Activated CD4-positive, alpha-beta T cell treated with anti-CD3 and anti-CD28 coated beads, Interleukin-2, amount 10 ng/mL, durations not matched to agents 24 days and 14 days (primary cell): ENCODE measurements at places on chromosomes 6 and 20. TPM values are rescaled to one million over a fixed set of nuclear protein-coding genes. Genes with fewer than 3 reads are reported as not detected.

The CLDN20 gene
- total RNA-seq: 0.21 TPM in 1 of 2 replicates, not detected in the other

The ISM1 gene
- 5.3 and 5.4 TPM in 2 replicates for total RNA-seq

The DDX43 gene
- 0.26 and 0.69 TPM in 2 replicates for total RNA-seq

The DLL1 gene
- 0.17 TPM in 1 of 2 replicates, not detected in the other for total RNA-seq

The PPP1R3G gene
- total RNA-seq: 0.05 TPM in 2 replicates

The SOX18 gene
- 0.84 and 0.92 TPM in 2 replicates for total RNA-seq

DNA sequence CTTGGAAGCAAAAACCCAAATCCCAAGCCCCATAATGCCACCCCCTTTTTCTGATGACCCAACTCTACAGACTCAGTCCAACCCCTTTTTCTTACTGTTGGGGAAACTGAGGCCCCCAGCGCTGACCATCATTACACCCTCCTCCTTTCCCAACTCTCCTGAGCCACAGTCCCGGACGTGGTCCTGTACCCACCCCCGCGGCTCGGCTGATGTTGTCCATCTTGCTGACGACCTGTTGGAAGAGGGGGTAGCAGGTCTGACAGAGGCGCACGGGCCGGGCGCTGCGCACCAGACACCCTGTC, 533 bp downstream of the OSTM1 start:
- H3K4me3 ChIP-seq: peak overlapping the region; percentile 81
- peaks cover 6% of the 10 kb centered on the region for H3K36me3 ChIP-seq
- H3K27ac ChIP-seq: peak overlapping the region; percentile 66
- peaks cover 16% of the 10 kb centered on the region for H3K27me3 ChIP-seq

- peaks cover 6% of the 10 kb centered on the region for H3K27me3 ChIP-seq
- no peak overlapping the region for H3K27ac ChIP-seq
- no peak overlapping the region for H3K4me3 ChIP-seq
- H3K4me1 ChIP-seq: no peaks in the 10 kb centered on the region
Measured at GRCh38 chr6:20038410-20039204, 173.7 kb downstream of the MBOAT1 start.

DNA sequence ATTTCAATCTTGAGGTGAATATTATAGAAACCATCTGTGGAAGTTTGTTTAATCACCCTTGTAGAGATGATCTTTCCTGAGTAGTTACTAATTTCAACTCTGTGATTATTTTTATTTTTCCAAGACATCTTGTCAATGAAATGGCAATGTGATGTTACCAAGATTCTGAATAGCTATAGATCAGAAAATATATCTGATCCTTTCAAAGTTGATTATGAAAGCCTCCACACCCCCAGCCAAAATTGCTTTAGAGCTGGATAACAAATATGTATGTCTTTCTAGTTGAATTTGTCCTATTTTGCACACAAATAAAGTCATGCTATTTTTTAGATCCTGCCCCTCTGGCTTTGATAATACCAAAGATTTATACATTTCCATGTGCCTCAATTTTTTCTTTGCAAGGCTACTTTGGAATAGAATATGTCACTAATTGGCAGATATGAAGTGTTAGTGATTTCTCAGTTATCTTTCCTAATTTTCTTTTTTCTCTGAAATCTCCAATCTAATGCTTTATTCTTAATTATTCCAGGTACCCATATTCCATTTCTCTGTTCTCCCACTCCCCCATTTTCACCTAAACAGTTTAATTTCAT, 5.0 kb downstream of the SIM1 start:
- no peak overlapping the region for H3K27ac ChIP-seq
- H3K27me3 ChIP-seq: peaks cover 88% of the 10 kb centered on the region
- H3K36me3 ChIP-seq: peaks cover 14% of the 10 kb centered on the region
- peaks cover 12% of the 10 kb centered on the region for H3K4me1 ChIP-seq
- no peak for DNase-seq

DNA sequence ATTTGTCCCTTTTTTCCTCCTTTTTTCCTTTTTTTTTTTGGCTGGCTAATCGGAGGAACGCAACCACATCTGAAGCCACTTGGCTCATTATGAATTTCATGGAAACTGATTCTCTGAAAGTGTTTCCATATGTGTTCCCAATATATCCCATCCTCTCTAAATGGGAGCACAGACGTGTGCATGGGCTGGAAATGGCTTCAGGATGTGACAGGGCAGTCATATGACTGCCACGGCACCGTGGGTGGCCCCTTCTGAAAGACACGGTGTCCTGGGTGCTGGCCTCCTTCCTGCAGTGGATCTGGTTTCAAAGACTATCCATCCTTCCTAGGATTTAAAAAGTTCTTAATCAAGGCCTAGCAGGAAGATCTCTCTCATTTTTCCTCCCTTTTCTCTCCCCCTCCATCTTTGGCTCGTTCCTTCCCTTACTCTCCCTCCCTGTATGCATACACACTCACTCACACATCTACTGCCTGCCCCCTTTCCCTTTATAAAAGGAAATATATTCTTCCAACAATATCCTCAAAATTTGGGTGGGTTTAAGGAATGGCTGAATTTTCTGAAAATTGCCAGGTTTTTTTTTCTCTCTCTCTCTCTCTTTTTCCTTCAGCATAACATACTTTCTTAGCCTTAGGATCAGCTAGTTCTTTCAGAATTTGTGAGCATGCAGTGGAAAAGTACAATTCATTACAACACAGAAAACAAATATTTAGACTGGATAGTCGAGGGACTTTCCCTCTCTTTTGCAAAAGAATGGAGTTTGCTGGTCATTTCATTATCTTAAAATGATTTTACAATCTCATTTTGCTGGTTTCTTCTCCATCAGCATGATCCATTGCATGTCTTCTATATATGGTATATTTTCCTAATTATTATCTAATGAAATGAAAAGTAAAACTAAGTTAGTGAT, 161.2 kb upstream of the SUPT3H start:
- no peak for DNase-seq
- peaks cover 23% of the 10 kb centered on the region for H3K4me1 ChIP-seq
- H3K27me3 ChIP-seq: no peaks in the 10 kb centered on the region
- H3K27ac ChIP-seq: no peak overlapping the region
- peaks cover 34% of the 10 kb centered on the region for H3K36me3 ChIP-seq
- no peak overlapping the region for H3K4me3 ChIP-seq

- H3K36me3 ChIP-seq: no peaks in the 10 kb centered on the region
- no peak for DNase-seq
- H3K27ac ChIP-seq: no peak overlapping the region
- no peak overlapping the region for H3K4me3 ChIP-seq
- no peaks in the 10 kb centered on the region for H3K4me1 ChIP-seq
Measured at GRCh38 chr6:126907312-126907711, 211.2 kb upstream of the RSPO3 start.

DNA sequence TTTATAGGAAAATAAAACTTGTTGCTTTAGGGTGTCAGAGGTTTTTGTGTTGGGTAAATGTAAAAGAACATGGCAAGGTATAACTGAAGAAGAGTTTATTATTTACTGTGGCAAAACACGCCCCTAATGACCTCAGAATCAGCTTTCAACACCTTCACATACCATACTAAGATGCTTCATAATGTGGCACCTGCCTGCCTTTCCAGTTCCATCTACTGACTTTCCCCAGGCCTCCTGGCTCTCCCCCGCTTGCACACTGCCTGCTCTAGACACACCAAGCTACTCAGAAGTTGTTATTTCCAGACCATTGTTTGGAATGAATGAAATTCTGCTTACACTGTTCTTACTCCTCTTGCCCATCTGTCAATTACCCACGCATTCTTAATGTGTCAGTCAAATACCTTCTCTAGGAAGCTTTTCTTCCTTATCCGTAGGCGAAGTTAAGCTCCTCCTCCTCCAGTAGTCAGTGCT, 1.8 kb downstream of the TIAM2 start:
- peak overlapping the region; percentile 67 for H3K4me3 ChIP-seq
- peaks cover 15% of the 10 kb centered on the region for H3K4me1 ChIP-seq
- no peak for DNase-seq

GRCh38 chr6:53506872-53507271, 38.0 kb downstream of the GCLC start:
- no peaks in the 10 kb centered on the region for H3K27me3 ChIP-seq
- peaks cover 31% of the 10 kb centered on the region for H3K36me3 ChIP-seq
- no peak for DNase-seq
- peaks cover 2% of the 10 kb centered on the region for H3K4me1 ChIP-seq
- no peak overlapping the region for H3K4me3 ChIP-seq

DNA sequence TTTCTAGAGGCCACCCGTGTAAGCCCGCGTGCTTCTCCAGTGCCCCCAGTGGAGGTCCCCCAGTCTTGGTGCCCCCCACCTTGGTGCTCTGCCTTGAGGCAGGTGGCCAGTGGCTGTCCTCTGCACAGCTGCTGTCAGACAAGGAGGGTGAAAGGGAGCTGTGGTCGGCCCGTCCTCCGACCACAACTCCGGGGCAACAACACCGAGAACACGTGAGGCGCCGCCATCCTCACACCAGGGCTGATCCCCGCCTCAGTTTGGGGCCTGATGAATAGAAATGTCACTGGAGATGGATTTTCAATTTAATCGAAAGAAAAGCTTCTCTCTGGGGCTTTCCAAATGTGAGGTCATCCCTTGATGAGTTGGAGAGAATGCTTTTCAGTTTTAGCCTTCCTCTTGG, 304.6 kb downstream of the CDH4 start:
- DNase-seq: no peak
- H3K4me3 ChIP-seq: no peak overlapping the region
- H3K36me3 ChIP-seq: no peaks in the 10 kb centered on the region
- H3K27ac ChIP-seq: no peak overlapping the region
- no peaks in the 10 kb centered on the region for H3K4me1 ChIP-seq
- H3K27me3 ChIP-seq: no peaks in the 10 kb centered on the region

DNA sequence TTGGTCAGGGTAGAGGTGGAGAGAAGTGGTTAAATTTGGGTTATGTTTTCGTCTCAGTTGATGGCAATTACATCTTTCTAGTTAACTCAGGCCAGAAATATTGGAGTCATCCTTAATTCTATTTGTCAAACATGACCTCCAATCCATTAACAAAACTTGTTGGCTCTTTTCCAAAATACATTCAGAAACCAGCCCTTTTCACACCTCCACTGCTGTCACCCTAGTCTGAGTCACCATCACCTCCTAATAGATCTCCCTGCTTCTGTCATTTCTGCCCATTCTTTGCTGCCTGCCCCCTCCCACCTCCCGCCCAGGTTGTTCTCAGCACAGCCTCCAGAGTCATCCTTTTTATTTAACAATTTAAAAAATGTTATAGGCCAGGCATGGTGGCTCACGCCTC, 3.0 kb upstream of the ABCF1 start:
- H3K4me3 ChIP-seq: no peak overlapping the region
- no peak for DNase-seq
- H3K27me3 ChIP-seq: no peaks in the 10 kb centered on the region
- H3K36me3 ChIP-seq: peaks cover 27% of the 10 kb centered on the region

GRCh38 chr6:168948990-168949531, 304.6 kb downstream of the THBS2 start:
- no peaks in the 10 kb centered on the region for H3K36me3 ChIP-seq
- peaks cover 18% of the 10 kb centered on the region for H3K27me3 ChIP-seq
- DNase-seq: no peak

- H3K4me1 ChIP-seq: peaks cover 2% of the 10 kb centered on the region
- H3K36me3 ChIP-seq: peaks cover 19% of the 10 kb centered on the region
- DNase-seq: no peak
Measured at GRCh38 chr20:53258741-53259140, 286.6 kb downstream of the TSHZ2 start.

- no peak overlapping the region for H3K4me3 ChIP-seq
- H3K4me1 ChIP-seq: peaks cover 49% of the 10 kb centered on the region
- no peaks in the 10 kb centered on the region for H3K36me3 ChIP-seq
Measured at GRCh38 chr20:50380697-50381040, 129.5 kb upstream of the PTPN1 start.

DNA sequence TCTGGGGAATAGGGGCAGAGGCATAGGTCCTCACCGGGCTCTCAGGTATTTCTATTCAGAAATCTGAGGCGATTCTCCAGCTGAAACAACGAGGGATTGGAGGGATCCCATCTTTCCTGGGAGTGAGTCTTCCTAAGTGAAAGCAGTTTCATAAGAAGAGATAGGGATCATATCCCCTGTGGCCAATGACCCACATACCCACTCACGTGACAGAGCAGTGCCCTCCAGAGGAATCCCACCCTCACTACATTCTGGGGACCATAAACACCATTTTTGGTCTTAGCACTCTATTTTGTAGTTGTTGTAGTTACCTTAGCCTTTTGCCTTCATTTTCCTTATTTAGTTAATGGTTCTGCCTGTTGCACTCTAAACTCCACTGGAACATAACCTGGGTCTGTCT, 121.1 kb downstream of the GPR63 start:
- H3K27ac ChIP-seq: no peak overlapping the region
- H3K27me3 ChIP-seq: peaks cover 1% of the 10 kb centered on the region
- DNase-seq: no peak
- H3K36me3 ChIP-seq: no peaks in the 10 kb centered on the region

- H3K4me1 ChIP-seq: peaks cover 19% of the 10 kb centered on the region
- no peaks in the 10 kb centered on the region for H3K36me3 ChIP-seq
- peak overlapping the region; percentile 25 for H3K27ac ChIP-seq
- no peak for DNase-seq
- peaks cover 77% of the 10 kb centered on the region for H3K27me3 ChIP-seq
- H3K4me3 ChIP-seq: peak overlapping the region; percentile 96
Measured at GRCh38 chr6:128518434-128519131, 1.8 kb downstream of the PTPRK start.

DNA sequence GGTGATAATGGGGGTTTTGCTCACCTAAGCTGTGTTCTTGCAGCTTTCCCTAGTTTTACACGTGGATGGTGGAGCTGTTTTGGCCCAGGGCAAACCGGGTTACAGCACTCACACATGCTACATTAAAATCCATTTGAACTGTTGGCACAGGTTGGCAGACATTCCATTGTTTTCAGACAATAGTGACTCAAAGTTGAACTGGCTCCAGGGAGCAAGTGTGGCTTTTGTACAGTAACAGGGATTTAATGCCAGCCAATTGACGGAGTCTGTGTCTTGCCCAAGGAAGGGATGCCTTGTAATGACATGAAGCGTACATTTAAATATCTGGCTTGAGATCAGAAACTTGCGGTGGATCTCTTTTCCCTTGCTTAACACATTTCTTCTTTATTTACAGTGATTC, 183.1 kb downstream of the DTNBP1 start:
- no peak for DNase-seq
- peaks cover 36% of the 10 kb centered on the region for H3K4me1 ChIP-seq
- no peak overlapping the region for H3K27ac ChIP-seq
- H3K27me3 ChIP-seq: no peaks in the 10 kb centered on the region

DNA sequence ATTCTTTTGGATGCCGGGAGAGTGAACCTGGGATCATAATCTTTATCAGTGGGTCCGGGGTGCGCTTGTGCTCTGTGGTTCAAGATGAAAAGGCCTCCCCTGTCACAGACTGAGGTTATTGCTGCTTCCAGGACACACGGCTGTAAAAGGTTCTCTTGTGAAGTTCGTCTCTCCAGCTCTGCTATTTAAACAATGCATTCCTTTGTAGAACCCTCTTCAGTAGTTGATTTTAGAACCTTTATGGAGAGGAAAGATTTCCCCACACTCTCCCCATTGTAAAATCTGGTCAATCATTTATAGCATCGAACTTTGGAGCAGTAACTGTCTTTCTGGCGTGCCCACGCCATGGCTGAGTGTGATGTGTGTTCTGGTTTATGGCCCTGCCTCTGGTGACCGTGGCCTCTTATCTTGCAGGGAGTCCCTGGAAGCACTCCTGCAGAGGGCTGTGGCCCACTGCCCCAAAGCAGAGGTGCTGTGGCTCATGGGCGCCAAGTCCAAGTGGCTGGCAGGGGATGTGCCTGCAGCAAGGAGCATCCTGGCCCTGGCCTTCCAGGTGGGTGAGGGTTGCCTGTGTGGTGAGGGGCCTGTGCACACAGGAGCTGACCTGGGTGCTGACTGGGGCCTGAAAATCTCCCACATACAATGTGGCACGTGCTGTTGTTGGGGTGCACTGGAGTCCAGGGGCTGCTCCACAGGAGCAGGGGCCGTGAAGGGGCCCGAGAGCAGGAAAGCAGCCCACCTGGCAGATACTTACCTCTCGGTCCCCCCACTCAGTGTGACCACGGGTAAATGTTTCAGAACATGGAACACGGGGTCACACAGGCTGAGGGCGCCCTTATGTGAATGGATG, 11.6 kb upstream of the C20orf204 start:
- H3K4me1 ChIP-seq: no peaks in the 10 kb centered on the region
- no peak overlapping the region for H3K4me3 ChIP-seq
- H3K27me3 ChIP-seq: no peaks in the 10 kb centered on the region
- DNase-seq: no peak
- peaks cover 61% of the 10 kb centered on the region for H3K36me3 ChIP-seq
